Aorta (tissue), 5 donors: ENCODE measurements at places on chromosomes 5 and 9.

DNA sequence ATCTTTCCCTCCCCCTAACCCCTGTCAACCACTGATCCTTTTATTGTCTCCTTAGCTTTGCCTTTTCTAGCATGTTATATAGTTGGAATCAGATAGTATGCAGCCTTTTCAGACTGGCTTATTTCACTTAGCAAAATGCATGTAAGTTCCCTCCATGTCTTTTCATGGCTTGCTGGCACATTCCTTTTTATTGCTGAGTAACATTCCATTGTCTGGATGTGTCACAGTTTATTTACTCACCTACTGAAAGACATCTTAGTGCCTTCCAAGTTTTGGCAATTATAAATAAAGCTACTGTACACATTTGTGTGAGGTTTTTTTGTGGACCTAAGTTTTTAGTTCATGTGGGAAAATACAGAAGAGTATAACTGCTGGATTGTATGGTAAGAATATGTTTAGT is 230.1 kb downstream of the PBX3 start:
- DNase-seq, result no peak

- DNase-seq, result no peak
Observed at GRCh38 chr9:90906316-90907055, 104.9 kb downstream of the SYK start.

- no peak for DNase-seq
Observed at GRCh38 chr5:142082182-142082781, 26.3 kb upstream of the NDFIP1 start.

GRCh38 chr5:55187370-55187769 is 14.4 kb upstream of the CDC20B start:
- DNase-seq, result no peak

- DNase-seq, result no peak
Observed at GRCh38 chr5:155089643-155090042, 76.1 kb downstream of the KIF4B start.
